ENCODE measurements at places on chromosomes 4 and X.

- DNase-seq = no peak
These were observed 48.8 kb downstream of the MCUB start for GRCh38 chr4:109608879-109609278.

DNA sequence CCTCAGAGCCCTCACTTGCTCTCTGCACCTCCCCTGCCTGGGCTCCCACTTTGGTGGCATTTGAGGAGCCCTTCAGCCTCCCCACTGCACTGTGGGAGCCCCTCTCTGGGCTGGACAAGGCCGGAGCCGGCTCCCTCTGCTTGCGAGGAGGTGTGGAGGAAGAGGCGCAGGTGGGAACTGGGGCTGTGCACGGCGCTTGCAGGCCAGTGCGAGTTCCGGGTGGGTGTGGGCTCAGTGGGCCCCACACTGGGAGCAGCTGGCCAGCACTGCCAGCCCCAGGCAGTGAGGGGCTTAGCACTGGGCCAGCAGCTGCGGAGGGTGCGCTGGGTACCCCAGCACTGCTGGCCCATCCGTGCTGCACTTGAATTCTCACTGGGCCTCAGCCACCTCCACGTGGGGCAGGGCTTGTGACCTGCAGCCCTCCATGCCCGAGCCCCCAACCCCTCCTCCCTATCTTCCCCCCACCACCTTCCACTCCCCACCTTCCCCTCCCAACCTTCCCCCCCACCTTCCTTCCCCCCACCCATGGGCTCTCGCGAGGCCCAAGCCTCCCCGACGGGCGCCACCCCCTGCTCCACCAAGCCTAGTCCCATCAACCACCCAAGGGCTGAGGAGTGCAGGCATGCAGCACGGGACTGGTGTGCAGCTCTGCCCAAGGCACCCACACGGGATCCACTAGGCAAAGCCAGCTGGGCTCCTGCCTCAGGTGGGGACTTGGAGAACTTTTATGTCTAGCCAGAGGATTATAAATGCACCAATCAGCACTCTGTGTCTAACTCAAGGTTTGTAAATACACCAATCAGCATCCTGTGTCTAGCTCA, 113.5 kb upstream of the BEND4 start:
- DNase-seq = no peak

GRCh38 chrX:75038925-75039324, 113.7 kb upstream of the NEXMIF start:
- DNase-seq = no peak

GRCh38 chrX:124212622-124213021, 119.8 kb upstream of the TEX13D start:
- DNase-seq = no peak

DNA sequence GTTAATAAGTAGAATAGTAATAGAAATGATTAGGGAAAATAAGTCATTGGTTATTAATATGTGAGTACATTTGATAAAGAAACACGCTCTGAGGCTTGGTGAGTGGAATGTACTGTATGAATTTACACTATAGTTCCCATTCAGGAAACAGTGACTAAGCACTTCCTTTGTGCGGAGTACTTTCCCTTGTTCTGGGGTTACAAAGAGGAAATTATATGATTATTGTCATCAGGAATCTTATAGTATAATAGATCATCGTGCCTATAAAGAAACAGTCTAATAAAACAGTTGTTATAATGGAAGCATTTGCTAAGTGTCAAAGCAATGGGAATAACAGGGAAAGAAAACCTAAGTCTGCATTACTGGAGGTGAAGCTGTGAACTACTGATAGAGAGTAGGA, 138.0 kb downstream of the RPA4 start:
- no peak for DNase-seq

DNA sequence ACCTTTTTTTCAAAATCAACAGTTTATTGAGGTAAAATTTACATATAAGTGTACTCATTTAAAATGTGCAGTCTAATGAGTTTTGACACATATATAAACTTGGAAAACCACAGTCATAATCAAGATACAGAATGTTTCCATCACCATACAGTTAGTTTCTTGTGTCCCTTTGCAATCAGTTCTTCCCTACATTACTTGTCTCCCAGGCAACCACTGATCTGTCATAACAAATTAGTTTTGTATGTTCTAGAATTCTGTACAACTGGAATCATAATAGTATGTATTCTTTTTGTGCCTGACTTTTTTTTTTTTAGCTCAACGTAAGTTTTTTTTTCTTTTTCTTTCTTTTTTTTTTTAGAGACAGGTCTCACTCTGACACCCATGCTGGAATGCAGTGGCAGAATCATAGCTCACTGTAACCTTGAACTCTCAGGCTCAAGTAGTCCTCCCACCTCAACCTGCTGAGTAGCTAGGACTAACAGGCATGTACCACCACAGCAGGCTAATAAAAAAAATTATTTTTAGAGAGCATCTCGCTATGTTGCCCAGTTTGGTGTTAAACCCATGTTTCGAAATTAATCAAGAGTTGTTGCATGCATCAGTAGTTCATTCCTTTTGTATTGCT, 26.9 kb downstream of the ARFIP1 start:
- DNase-seq = no peak

DNA sequence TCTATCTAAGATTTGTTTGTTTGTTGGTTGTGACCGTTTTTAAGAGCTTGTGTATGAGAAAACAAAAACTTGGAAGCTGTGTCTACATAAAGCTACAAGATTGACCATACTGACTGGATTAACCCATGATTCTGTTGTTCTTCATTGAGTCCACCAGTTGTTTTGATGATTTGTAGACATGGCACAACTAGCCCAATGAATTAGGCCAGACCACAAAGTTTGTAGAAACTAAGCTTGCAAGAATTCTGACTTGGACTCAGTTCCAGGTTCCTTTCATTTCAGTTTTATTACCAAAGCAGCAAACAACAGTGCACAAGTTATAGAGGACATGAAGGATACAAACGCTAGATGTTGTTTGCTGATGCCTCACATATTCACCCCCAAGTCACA, 119.3 kb downstream of the RASGEF1B start:
- DNase-seq = no peak

GRCh38 chr4:3527914-3528876, 4.0 kb downstream of the LRPAP1 start:
- no peak for DNase-seq

- no peak for DNase-seq
These were observed 44.4 kb downstream of the KIAA0232 start for GRCh38 chr4:6826781-6827508.

- DNase-seq = no peak
These were observed 54.8 kb downstream of the FGFBP1 start for GRCh38 chr4:15883610-15884243.

GRCh38 chrX:48511560-48511959, 2.8 kb downstream of the PORCN start:
- no peak for DNase-seq

- DNase-seq = no peak
These were observed 120.9 kb upstream of the NOCT start for GRCh38 chr4:138894709-138895108.

GRCh38 chr4:163772238-163772637, 277.7 kb downstream of the TMA16 start:
- DNase-seq = no peak

- DNase-seq = no peak
These were observed 45.0 kb downstream of the CCDC149 start for GRCh38 chr4:24867766-24868296.

GRCh38 chr4:152479428-152480026, 56.4 kb downstream of the FBXW7 start:
- no peak for DNase-seq

- DNase-seq = no peak
These were observed 5.7 kb downstream of the CD99 start for GRCh38 chrX:2696698-2697215.

DNA sequence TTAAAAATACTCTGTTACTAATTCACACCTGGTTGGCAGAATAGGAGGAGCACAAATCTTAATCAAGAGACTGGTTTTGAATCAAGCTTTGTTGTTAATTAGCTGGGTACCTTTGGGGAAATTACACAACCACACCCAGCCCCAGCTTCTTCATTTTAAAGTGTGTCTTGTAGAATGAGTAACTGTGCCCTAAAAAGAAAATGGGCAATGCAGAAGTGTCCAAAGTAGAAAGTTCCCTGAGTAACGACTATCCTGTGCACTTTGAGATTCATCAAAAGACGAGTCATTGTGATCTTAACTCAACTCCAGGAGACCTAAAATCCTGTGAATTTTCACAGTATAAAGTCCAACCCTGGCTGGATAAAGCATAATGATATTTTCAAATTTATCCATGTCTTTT, 792.3 kb upstream of the HS3ST1 start:
- no peak for DNase-seq

DNA sequence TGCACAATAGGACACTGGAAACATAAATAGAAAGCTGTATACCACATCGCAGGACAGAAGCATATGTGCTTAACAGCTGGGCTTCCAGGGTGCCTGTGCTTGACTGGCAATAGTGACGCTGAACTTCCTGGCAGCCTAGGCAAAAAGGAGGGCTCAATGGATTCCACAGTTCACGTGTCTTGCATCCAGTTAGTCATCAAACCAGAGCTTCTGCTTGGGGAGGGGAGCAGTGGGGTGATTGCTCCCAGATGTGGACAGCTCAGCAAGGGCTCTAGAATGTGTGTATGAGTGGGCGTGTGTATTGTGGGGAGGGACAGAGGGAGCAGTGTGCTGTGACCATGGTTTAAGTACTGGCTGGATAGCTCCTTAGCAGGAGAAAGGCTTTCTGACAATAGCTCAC, 2.3 kb downstream of the PRRG3 start:
- DNase-seq = peak; percentile 34

DNA sequence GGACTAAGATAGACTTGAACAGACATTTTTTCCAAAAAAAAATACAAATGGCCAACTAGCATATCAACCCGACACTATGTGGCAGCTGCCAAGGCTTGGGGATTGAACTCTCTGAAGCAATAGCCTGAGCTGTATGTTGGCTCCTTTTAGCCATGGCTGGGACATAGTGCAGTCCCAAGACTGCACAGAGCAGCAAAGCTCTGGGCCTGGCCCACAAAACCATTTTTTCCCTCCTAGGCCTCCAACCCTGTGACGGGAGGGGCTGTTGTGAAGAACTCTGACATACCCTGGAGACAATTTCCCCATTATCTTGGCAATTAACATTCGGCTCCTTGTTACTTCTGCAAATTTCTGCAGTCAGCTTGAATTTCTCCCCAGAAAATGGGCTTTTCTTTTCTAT, 50.1 kb downstream of the CISD2 start:
- no peak for DNase-seq

DNA sequence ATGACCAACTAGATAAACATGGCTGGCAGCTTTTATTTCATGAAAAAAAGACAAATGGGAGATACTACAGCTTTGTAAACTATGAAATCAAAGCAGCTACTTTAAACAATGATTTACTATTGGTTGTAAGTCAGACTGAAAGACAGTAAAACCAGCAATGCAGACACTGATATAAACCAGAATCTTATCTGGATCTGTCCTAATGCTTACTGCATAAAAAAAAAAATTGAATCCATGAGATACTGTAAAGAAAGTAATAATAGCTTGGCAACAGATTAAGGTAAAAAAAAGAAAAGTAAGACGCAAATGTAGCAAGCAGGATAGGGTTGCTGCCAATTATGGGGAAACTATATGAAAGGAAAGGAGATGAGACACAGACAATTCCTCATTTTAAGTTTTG, 7.3 kb downstream of the LCORL start:
- DNase-seq = no peak

- no peak for DNase-seq
These were observed 4.1 kb upstream of the HPF1 start for GRCh38 chr4:169761846-169762245.

GRCh38 chr4:120418146-120418545, 351.5 kb upstream of the MAD2L1 start:
- DNase-seq = no peak

DNA sequence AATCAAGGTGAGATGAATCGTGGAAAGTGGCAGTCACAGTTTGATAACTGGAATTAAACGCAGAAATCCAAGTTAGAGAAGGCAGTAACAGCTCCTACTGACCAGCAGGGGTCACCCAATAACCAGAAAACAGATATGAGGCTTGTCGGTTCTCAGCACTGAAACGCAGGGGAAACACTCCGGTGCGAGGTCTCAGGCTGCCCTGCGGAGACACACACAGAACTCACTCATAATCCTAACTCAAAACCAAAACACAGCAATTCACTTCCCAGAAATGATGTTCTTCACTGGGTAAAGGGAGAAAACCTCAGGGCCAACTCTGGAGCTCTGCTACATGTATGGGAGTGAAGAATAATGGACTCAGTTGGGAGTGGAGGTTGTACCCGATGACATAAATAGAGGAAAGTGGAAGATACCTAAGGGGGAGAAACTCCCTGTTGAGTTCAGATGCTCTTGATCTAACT, 384.4 kb downstream of the RAPGEF2 start:
- DNase-seq = peak; percentile 35

- DNase-seq = no peak
These were observed 83.0 kb downstream of the MAB21L2 start for GRCh38 chr4:150664935-150665334.

DNA sequence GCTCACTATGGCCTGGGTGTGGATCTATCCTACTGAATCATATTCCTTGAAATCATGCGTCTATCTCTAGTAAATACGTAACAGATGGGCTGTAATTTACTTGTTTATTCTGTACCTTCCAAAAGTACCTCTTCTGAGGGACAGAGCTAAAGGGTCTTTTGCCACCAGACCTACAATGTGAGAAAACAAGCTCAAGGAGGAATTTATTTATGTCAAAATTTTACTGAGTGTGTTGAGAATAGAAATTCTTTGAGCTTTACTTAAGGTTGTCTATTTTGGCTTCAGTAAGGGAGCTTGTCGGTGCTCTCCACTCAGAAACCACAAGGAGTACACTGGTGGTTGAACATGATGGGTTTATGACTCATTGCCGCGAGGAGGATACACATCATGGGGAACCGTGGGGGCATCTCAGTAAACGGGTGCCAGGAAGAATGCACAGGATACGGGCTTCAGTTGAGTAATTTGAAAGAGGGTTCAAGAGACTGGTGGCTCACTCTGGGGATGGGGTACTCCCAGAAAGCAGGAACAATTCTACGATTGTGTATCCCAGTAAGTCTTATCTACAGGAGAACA, 3.0 kb downstream of the ANK2 start:
- DNase-seq = peak; percentile 60

DNA sequence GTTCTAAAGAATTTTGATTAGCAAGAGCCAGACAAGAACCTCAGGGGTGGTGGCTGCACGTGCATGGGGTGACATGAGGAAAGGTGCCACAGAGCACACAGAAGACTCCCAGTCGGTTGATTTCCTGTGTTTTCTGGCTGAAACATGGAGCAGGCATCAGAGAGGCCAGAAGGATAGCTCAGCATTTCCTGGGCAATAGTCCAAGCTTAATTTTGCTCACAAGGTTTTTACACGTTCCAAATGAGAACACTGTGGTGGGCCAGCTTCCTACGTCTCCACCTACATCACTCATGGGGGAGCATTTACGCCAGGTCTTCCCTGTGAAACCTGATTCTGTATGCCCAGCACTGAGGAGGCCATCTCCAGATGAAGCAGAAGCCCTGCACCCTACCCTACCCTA, 212.5 kb upstream of the CLNK start:
- no peak for DNase-seq

DNA sequence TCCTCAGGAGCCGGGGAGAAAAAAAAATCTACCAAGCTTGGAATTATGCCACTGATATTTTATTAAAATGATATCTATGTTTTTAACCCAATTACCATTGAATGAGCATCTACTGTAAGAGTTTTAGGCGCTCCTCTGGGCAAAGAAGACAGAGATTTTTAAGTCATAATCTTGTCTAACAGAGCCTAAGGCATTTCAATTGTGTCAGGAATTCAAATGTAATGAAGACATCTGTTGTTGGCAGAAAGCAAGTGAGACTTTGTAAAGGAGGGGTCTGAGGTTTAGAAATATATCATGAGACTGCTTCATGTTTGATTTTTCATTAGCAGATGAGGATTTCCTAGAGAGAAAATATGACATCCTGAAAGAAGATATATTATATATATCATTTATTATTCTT, 1158.1 kb downstream of the FSTL5 start:
- no peak for DNase-seq
